ENCODE measurements at places on chromosomes 11 and 22.

DNA sequence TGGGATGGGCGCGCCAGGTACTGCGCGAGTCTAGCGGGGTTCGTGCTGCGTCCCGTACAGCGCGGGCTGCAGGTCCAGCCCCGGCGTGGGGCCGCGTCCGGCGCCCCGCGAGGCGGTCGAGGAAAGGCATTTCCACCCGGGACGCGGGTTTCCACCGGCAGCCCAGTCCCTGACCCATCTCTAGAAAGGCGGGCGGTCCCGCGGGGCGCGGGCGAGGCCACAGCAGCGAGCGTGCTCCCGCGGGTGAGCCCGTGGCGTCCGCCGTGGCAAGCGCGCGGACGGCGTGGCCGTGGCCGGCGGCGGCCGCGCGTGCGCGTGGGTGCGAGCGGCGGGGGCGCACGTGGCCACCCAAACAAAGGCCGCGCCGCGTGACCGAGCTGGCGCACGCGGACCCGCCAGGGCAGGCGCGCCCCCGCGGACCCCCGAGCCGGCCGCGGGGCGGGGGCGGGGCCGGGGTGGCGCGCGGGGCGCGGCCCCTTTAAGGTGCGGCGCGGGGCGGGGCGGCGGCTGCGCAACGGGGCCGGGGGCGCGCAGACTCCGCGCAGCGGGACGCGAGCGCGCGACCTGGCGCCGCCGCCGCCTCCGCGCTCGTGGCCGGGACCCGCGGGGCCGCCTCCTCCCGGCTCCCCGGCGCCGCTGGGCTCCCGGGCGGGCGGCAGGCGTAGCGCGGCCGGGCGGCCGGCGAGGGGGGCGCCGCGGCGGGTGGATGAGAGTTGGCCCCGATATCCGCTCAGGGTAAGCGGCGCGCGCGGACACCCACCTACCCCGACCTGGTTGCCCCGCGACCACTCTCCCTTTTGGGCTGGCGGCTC, 39.3 kb upstream of the CELSR1 start:
- DNase-seq: no peak

DNA sequence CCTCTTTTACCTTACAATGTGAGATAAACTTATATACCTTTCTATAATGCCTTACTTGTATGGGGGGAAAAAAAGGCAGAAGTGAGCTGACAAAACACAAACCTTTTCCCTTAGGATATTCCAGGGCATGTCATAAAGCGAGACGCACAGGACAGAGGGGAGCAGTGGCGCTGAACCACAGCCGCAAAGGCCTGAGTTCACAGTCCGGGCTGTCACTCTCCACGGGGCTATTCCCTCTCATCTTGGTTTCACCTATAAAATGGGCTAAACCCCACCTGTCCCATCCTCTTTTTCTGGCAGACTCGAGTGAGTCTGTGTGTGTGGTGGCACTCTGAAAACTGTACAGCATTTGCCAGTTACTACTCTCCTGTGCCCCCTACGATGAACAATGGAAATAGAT, 14.4 kb upstream of the FXYD2 start:
- DNase-seq: no peak

DNA sequence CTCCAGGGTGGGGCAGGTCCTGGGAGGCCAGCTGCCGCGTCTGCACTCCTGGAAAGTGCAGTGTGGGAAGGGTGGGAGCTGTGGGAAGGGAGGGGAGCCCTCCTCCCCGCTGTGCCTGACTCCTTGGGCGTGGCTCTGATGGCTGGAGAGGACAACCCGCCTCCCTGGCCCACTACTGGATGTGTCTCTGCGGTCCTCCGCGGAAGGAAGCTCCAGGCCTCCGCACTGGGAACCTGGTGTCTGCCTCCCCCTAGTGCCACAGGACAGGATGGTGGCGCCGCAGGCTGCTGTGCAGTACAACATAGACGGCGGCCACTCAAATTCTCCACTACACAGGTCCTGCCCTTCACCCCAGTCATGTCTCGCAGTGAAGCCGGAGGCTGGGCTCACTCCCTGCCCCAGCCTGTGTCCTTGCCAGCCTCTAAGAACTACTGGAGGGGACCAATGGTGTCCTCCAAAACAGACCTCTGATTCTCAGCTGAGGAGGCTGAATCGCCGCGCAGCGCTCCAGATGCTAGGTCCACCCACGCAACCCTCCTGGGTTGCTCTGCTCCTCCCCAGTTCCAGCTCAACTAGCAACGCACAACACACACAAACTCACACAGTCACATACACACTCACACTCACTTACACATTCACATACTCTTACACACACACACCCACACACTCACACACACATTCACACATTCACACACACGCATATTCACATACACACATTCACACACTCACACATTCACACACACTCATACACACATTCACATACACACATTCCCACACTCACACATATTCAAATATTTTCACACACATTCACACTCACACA, 12.4 kb upstream of the DSCAML1 start:
- DNase-seq: no peak

GRCh38 chr22:30217698-30218560, 28.6 kb downstream of the LIF start:
- DNase-seq: no peak

- DNase-seq: no peak
Measured at GRCh38 chr22:35661464-35661863, 13.2 kb downstream of the APOL6 start.

DNA sequence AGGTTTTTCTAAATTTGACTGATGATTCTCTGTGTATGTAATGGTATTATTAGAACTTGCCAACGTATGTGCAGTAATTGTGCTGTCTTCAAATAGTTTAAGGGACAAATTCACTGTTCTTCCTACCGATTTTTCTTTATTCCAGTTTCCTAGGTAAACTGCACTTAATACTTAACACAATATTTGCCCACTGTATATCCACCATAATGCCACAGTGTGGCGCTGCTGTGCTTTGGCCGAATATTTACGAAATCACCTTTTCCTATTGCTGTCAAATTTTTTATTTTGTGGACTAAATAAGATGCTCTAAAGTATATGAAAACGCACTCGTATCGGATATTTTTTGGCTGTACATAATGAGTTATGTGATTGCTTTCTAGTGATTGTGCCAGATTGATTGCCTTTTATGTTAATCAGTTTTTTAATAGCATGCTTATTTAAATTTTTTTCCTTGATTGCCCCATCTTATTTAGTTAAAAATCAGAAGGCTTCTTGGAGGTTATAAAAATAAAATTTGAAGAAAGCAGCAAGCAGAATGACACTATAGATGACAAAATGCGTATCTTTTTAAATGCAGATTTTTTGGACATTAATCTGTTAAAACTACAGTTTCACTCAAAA, 10.5 kb downstream of the AASDHPPT start:
- no peak for DNase-seq

GRCh38 chr11:57552479-57552878, 15.0 kb downstream of the UBE2L6 start:
- no peak for DNase-seq

GRCh38 chr11:113721462-113722066, 15.5 kb upstream of the TMPRSS5 start:
- DNase-seq: no peak

DNA sequence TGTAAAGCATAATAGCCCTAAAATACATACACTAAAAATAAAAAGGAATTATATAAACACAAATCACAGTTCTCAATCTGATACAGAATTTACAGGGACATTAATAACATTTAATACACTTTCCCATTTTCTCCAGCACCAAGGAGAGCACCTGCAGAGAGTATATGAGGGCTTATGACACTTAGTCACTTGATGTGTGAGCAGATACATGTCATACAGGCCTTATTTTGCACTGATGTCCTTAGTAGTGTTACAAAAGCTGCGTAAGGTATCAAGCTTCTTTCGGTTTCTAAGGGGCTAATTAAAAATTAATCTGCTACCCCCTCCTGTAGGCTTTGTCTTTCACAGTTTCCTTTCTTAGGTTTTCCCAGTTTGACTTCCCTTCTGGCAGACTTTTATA, 61.3 kb downstream of the TRIM44 start:
- DNase-seq: no peak

DNA sequence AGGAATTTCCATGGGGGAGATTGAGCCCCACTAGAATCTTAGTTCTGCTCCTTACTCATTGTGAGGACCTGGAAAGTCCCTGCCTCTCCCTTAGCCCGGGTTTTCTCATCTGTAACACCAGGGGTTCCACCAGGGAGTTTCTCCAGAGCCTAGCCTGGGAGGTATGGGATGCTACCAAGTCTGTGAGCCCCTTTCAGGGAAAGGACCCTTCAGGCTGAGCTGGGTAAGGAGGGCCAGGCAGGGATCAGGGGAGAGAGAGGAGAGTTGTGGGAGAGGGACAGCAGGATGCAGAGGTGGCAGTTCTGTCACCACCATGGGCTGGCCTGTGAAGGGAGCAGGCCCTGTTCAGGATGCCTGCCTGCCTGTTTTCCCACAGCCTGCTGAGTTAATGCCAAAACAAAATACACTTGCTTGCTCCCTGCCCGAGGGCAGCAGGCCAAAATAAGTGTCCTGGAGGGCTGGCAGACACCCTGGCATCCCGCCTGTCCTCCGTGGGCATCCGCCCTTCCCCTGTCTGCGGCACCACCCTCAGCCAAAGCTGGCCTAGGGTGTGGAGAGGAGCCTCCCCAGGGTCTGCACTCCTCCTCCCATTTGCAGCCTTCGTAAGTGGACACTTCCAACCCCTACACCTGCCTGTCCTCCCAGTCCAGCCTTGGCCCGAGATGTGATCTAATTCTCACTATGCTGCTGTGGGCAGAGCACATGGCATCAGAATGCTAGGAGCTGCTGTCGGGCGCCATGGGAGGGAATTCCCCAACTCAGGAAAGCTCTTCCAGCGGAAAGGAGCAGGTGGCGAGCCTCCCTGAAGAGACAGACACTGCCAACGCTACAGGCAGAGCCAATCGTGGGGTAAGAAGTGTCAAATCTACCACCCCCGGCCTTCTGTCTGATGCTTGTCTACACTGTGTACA, 5.9 kb upstream of the FCHSD2 start:
- DNase-seq: no peak

- no peak for DNase-seq
Measured at GRCh38 chr22:21590809-21591641, 23.5 kb downstream of the UBE2L3 start.

GRCh38 chr11:75925785-75926164, 110.8 kb downstream of the UVRAG start:
- DNase-seq: no peak
